ENCODE measurements at places on chromosomes 7 and 10.

DNA sequence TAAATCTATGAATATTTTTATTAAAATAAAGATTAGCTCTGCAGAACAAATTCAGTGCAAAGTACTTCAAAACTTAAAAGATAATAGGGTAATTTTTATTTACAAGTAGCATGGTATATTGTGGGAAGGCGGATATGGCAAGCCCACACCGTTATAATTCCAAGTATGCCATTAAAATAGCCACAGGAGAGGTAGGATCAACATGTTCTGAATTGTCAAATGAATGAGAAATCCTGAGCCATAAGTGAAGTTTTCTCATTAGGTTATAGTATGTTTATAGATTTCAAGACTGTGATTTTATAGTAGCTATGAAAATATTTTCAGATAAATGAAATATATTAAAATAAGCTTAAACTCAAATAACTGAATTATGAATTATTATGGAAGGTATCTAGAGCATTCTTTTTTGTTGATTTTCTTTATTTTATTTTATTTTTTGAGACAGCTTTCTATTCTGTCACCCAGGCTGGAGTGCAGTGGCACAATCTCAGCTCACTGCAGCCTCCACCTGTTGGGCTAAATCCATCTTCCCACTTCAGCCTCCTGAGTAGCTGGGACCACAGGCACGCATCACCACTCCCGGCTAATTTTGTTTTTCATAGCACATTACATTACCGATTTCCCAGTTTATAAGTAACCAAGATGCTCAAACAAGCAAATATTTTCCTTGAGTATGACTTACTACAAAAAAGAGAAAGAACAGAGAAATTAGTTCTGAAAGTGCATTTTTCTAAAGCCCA, 956.6 kb downstream of the GATA3 start:
- no peak for DNase-seq

DNA sequence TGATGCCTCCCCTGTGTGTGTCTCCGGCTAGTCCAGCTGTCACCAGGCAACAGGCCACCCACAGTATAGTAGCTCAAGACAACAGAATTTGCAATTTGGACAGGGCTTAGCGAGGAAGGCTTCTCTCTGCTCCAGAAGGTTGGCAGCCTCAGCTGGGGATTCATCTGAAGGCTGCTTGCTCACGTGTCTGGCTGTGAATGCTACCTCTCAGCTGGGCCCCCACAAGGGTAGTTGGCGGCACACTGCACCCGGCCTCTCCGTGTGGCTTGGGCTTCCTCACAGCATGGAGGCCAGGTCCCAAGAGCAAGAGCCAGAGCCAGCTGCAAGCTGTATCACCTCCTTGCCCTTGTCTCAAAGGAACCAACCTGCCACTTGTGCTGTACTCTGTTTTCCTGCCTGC, 19.2 kb downstream of the ECHDC3 start:
- no peak for DNase-seq

DNA sequence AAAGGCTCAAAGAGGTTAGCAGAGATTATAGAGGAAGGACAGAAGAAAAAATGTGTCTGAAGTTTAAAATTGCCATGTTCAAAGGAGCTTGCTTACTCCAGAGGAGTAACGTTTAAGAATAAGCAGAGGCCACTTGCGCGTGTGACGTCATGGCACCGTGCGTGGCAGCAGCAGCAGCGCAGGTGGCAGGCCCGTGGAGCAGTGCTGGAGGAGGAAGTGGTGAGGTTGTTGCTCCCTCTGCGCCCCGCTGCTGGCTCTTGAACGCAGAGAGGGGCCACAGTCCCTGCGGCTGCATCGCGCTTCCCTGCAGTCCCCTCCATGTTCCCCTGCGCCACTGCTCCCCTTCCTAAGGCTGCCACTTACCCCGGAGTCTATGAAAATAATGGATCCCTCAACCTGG, 37.5 kb downstream of the GDI2 start:
- DNase-seq = peak; percentile 67

GRCh38 chr7:75905785-75906604, 9.0 kb upstream of the POR start:
- peak; percentile 83 for DNase-seq

- DNase-seq = no peak
Observed at GRCh38 chr7:82700741-82701140, 257.2 kb upstream of the CACNA2D1 start.

DNA sequence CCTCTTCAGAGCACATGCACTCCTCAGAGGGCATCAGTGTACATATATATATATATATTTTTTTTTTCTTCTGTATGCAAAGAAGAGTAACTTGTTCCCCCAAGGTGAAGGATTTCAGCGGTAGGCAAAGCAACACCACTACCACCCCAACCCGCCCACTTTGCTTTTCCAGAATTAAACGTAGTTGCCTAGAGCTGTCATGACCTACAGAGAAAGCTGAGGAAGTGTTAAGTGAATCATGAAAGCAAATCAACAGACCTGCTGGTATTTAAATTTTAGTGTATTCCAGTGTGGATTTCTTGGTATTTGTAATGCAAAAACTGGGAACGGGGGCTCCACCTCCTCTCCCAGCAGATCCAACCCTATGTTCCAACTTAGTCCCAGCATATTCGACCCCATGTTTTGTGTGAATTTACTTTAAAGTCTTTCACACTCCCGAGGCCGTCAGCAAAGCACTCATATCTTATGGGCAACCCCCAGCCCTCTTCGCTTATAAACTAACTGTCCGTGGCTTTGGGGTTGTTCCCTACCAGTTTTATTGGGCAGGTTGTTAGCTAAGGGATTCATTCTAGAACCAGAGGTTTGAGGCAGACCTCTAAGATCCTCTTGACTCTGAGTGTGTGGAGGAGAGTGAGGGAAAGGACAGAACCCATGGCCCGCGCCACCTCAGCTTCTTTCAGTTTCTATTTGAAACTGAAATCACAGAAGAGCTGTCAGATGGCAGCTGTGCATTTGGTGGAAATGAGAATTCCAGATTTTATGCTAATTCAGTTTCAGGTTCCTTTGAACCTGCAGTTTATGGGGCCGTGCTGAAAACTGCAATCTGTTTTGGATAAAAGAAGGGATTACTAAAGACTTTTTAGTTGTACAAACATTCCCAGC, 450.2 kb upstream of the GALNT17 start:
- DNase-seq = no peak

GRCh38 chr10:61742812-61743211, 80.1 kb downstream of the CABCOCO1 start:
- no peak for DNase-seq

- no peak for DNase-seq
Observed at GRCh38 chr7:67821116-67821515, 824.5 kb downstream of the TYW1 start.

GRCh38 chr7:37476428-37476827, 27.8 kb upstream of the ELMO1 start:
- no peak for DNase-seq

- DNase-seq = no peak
Observed at GRCh38 chr7:132578050-132578370, 1.7 kb upstream of the PLXNA4 start.

- peak; percentile 63 for DNase-seq
Observed at GRCh38 chr10:102632394-102633111, 11.7 kb upstream of the TRIM8 start.

DNA sequence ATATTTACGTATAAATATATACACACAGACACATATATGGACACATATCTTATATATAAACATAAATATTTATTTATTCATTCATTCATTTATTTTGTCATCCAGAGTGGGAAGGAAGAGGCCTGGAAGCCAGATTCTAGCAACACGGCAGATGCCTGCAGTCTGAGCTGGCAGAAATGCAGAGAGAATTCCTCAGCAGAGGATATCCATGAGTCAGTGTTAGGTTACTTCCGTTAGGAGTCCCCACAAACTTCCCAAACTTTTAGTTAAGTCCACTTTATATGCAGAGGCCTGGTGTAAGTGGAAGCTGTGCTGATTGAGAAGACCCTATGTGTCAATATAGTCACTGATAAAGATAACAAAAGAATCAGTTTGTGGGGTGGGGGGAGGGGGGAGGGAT, 89.6 kb downstream of the PPP1R17 start:
- no peak for DNase-seq

DNA sequence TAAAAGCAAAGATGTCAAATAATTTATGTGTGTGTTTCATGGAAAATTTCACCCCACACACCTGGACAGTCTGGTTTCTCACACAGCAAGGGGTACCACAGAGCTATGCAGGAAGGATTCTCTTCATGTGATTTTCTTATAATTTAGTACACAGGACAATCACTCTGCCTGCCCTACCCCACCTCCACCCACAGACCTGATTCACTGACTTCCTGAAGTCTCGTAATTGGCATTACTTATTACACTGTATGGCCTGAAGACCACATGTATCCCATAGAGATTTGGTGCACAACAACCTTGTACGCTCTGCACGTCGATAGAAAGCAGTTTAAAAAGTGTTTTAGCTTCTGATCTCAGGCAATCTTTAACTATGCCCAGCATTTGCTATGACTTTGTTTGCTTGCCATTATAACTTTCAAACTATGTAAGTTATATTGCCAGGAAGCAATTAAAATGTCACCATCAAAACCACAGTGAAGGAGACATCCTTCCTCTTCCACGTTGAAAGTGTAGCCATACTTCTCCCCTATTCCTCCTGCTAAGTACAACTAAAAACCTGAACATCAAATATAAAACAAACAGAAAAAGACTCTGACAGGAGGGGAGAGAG, 279.4 kb upstream of the IMMP2L start:
- DNase-seq = no peak

DNA sequence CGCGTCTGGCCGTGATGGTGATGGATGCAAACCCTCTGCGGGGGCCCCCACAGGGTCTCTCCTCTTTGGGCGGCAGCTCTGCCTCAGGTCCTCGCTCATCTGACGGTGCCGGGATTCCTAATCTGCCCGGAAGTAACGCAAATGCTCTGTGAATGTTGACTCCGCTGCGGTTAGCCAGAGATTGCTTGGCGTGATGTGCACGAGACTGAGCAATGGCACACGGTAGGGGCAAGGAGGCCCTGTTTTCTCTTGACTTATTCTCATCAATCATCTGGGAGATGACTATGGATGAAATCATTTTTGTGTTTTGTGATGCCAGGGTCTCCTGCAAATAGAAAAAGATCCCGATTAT, 116.5 kb upstream of the ADAM12 start:
- no peak for DNase-seq

DNA sequence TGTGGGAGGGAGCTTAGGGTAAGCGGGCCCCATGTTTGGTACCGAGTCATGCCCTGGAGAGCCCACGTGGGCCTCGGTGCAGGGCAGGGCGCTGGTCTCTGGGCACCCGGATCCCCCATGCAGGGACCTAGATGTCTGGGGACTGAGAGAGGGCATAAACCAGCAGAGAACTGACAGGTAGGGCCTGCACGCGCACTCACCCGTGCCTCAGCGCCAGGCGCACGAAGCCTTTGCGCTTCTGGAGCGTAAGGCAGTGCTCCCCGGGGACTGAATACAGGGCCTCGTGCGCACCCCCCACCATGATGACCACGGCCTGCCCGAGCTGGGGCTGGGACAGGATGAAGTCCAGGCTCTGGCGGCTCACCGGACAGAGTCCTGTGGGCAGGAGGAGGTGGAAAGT, 2.8 kb downstream of the MOGAT3 start:
- no peak for DNase-seq

GRCh38 chr10:32418572-32418971, 27.4 kb upstream of the CCDC7 start:
- DNase-seq = no peak

DNA sequence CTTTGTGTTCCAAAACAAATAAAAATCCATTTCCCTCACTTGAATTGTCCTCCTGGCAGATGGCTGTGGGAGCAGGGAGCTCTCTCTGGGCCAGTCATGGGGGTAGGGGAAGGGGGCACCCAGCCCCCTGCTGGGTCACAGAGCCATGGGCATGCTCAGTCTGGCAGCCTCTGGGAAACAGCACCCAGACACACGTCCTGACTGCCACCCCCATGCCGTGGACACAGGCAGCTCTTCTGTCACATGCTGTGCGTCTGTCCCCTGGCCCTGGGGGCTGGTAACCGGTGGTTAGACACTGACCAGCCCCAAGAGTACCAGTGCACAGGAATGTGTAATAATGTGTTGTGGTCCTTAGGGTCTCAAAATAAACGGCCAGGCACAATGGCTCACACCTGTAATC, 47.0 kb downstream of the RASGEF1A start:
- DNase-seq = peak; percentile 66

GRCh38 chr7:16430133-16430532, 8.8 kb upstream of the CRPPA start:
- no peak for DNase-seq

- DNase-seq = no peak
Observed at GRCh38 chr10:66882271-66882670, 43.6 kb upstream of the LRRTM3 start.

- no peak for DNase-seq
Observed at GRCh38 chr7:101819183-101819582, 1.8 kb downstream of the CUX1 start.

DNA sequence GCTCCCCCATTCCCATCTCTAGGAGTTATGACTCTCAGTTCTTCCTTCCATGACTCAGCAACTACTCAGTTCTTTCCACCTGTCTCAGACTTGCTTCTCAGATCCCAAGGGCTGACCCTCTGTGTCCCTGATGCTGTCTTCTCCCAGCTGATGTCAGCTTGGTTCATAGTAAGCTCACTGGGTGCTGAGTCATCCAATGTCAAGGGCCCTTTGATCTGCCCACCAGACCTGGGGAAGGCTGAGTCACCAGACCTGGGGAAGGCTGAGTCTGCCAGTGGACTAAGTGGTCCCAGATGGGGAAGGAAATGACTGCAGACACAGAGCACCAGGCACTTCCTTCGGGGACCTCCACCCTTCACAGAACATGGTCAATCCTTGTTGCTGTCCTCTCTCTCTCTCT, 76.1 kb upstream of the ZEB1 start:
- peak; percentile 53 for DNase-seq

- DNase-seq = no peak
Observed at GRCh38 chr7:140033779-140034363, 28.9 kb downstream of the PARP12 start.

- no peak for DNase-seq
Observed at GRCh38 chr10:51696251-51696650, 3.1 kb downstream of the CSTF2T start.

GRCh38 chr10:107474650-107475049, 310.1 kb upstream of the SORCS1 start:
- DNase-seq = no peak

- DNase-seq = no peak
Observed at GRCh38 chr7:1027242-1028043, 16.9 kb upstream of the GPR146 start.

DNA sequence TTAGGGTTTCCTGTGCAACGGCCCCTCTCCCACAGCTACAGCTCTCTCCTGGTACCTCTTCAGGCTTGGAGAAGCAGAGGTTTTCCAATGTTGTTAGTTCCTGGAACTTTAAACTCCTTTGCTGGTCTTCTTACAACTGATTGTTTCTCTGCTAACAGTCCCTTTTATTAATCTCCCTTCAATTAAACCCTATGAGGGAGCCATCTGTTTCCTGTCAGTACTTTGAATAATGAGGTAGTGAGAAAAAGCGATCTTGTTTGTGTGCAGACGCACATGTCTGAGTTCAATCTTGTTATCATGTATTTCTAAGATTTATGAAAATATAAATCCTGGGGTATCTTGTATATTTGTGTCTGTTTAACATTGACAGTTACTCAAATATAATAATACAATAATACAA, 102.4 kb downstream of the MDFIC start:
- DNase-seq = no peak
